ENCODE measurements at places on chromosomes 3 and 15.

DNA sequence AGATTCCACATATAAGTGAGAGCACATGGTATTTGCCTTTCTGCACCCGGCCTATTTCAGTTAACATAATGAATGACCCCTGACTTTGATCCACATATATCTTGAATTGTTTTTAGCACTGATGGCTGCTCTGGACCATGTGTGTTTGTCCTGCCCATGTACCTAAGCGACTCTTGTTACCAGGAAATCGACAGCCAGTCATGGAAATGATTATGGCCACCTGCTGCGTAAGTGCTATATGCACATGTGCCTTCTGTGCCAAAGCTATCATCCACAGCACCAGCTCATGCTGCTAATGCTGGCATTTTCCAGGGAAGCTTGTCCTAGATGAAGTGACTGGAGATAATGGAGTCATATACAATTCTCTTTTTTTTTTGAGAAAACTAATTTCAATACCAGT is 103.7 kb downstream of the PEX5L start:
- DNase-seq = no peak

- DNase-seq = peak; percentile 19
Observed at GRCh38 chr3:72820415-72820814, 27.8 kb downstream of the SHQ1 start.

- DNase-seq = no peak
Observed at GRCh38 chr3:14804835-14805780, 13.7 kb upstream of the FGD5 start.

GRCh38 chr3:55486101-55486856 is 827 bp downstream of the WNT5A start:
- DNase-seq = peak; percentile 87

GRCh38 chr3:10950476-10951294 is 41.9 kb upstream of the SLC6A1 start:
- peak; percentile 15 for DNase-seq

- no peak for DNase-seq
Observed at GRCh38 chr3:169940470-169941181, 26.0 kb upstream of the SEC62 start.

- no peak for DNase-seq
Observed at GRCh38 chr3:76310667-76311066, 525.3 kb upstream of the ZNF717 start.

DNA sequence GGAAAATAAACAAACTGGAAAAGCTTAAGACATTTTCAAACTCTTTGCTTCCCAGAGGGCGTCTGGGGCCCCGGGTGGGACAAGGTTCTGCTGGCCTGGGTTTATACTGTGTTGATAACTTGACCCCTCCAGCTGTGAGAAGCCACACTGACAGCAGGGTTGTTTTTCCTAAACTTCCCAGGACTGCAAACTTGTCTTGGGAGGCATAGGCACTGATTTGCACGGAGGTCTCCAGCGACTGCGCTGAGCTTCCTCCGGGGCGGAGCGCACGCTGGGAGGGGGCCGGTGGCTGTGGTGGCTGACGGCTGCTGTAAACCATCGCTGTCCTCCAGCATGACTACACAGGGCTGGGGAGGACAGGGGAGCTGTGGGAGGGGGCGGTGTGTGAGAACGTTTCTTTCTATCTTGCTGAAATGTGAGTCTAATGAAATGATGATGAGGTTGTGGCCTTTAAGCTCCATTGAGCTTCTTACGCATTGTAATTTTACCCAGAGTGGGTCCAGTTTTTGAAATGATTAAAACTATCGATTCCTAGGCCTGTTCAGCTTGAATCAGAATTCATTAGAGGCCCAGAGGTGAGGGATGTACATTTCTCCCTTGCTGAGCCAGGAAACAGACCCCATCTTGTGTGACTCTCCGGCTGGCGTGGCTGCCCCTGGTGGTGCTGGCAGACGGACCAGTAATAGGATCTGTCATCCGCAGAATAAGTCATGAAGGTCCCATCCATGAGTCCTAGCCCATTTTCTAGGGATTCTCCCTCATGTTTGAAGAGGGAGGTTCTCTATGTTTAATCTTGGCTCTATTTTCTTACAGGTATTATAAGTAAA is 40.5 kb upstream of the VPS8 start:
- DNase-seq = peak; percentile 70

DNA sequence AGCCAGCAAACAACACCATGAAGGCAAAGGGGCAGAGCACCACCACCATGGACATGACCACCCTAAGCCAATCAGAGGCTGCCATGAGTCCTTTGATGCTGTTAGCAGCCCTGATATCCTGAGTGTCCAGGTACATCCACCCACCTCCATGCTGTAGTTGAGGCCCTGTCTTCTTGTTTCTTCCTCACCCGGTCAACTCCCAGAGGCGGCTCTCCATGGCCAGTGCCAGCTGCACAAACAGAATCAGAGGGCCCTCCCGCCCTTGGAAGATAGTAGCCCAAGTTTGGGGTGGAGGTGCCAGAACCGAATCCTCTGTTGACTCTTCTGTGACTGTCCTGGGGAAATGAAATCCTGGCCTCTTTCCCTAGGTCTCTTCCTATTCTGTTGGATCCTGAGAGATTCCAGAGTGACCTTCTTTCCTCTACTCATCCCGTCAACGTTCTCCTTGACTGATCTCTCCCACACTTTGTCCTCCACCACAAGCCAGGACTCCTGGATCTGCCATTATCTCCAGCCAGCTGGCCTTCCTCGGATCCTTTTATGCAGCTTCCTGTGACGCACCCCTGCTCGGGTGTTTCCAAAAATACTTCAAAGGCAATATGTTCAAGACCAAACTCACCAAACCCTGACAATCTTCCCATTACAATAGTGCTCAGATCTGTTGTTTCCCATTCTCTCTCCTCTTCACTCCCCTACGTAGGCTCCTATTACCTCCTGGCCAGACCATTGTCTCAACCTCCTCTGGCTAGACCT is 45.4 kb upstream of the DLG1 start:
- no peak for DNase-seq

DNA sequence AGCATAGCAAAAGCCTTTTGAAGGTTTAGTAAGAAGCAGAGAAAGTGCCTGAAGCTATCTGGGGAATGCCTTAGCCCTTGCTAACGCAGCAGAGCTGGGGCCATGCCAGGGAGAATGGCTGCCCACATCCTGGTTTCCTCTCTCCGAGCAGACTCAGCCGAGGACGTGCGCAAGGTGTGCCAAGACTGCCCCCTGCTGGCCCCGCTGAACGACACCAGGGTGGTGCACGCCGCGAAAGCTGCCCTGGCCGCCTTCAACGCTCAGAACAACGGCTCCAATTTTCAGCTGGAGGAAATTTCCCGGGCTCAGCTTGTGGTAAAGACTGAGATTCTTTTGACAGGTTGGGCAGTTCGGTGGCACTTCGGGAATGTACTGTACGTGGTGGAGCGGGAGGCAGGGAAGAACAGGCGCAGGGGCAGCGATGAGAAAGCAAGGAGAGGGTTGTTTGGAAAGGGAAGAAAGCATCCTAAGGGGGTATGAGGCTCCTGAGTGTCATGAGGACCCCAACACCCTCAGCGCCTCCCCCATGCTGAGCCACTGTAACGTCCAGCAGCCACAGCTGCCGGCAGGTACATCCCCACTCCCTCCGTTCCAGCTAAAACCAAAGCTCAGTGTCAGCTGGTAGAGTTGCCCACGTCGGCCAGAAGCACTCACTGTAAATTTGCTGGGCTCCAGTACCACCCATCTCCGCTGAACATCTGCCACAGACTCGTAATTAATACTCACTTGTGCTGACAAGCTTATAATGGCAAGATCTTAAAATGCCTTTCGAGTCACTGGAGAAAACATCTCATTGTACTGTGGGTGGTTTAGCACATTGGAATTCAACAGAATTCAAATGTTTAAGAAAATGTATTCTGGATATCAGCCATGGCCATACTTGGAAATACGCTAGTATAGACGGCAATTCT is 4.4 kb downstream of the AHSG start:
- DNase-seq = peak; percentile 80
